ENCODE measurements at places on chromosomes 7 and 10.

GRCh38 chr7:106423821-106424475, 139.2 kb upstream of the NAMPT start:
- DNase-seq = no peak

DNA sequence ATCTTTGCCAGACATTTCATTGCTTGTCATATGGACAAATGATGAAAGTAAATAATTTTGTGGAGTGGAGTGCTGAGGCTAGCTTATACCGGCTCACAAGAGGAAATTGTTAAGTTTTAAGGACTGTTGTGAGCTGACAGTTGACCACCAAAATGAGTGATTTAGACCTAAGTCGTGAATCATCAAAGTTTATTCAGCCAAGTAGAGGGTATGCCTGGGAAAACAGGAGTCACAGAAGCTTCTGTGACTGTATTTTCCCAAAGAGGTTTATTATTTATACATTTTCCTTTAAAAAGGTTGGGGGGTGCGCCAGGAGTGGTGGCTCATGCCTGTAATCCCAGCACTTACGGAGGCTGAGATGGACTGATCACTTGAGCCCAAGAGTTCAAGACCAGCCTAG, 21.8 kb downstream of the MRPS24 start:
- no peak for DNase-seq

DNA sequence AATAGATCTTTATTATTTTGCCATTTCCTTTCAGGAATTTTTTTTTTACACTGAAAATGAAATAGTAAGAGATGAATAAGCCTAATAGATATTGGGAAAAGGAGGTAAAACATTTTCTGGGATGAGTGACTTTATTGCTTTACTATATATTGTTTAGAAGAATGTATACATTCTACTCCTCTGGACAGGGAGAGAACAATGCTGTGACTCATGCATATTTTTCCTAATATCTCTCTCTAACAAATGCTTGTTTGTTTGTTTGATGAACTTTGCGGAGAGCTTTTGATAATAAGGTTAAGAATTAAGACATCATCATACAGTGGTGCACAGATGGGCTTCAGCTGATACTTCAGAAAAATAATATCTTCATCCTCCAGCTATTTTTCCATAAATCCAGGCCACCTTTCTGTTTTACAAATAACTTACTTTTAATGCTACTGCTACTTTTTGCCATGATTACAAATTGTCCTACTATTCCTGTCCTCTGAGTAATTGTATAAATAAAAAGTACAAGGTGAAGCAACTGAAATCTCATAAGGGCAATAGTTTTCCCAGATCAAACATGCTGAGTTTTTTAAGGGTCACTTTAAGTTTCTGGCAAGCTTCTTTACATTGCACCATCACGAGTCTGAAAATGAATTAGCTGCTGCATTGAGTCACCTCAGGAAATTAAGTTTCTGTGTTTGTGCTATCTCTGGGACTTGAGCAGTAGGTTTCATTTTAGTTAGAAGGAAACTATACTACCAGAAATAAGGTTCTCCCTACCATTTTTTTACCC, 207.3 kb upstream of the POT1 start:
- no peak for DNase-seq

GRCh38 chr7:157058701-157059100, 48.2 kb upstream of the MNX1 start:
- DNase-seq = no peak

DNA sequence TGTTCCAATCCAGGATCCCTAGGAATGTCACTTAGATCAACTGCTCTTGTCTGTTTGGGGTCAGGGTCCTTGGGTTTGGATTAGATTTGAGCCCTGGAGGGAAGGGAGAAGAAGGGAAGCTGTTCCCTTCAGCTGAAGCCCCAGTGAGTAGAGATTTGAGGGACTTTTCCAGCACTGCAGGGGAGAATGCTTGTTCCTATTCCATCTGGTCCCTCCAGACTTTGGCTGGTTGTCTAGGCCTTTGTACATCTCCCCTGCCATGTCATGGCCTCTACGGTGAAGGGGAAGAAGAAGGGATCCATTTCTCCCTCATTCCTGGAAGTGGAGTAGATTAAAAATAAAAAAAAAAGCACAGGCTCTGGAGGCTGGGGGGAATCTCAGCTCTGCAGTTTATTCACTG, 11.1 kb downstream of the C10orf62 start:
- DNase-seq = no peak

- no peak for DNase-seq
Measured at GRCh38 chr7:130144312-130145171, 60.7 kb downstream of the TMEM209 start.

DNA sequence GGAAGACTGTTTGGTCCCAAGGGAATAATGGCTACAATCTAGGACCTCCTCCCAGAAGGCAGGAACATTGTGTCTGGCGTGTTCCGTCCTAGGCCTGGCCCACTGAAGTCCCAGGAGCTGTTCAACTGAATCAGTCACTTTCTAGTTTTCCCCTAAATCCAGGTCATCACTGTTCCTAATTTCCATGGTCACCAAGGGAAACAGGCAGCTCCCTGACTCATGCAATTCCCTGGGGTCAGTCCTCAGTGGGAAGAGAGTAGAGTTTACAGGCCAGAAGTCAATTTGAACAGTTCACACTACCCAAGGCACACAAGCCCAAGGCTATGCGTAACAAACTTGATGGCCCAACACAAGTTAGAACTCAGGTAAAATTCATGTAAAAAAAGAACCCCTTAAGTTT, 44.0 kb downstream of the CREB3L2 start:
- no peak for DNase-seq

GRCh38 chr10:74544106-74544505, 282.3 kb upstream of the KAT6B start:
- no peak for DNase-seq

GRCh38 chr7:47344171-47344955, 237.5 kb downstream of the TNS3 start:
- DNase-seq = no peak

- no peak for DNase-seq
Measured at GRCh38 chr7:98921608-98922372, 43.5 kb downstream of the TRRAP start.

- DNase-seq = no peak
Measured at GRCh38 chr7:16747102-16747501, 6.5 kb upstream of the TSPAN13 start.

- DNase-seq = no peak
Measured at GRCh38 chr10:71664585-71664984, 55.0 kb downstream of the C10orf105 start.

- no peak for DNase-seq
Measured at GRCh38 chr7:21428659-21428941, 717 bp downstream of the SP4 start.

- peak; percentile 49 for DNase-seq
Measured at GRCh38 chr10:69769395-69769992, 32.2 kb upstream of the COL13A1 start.

- no peak for DNase-seq
Measured at GRCh38 chr7:151780631-151781030, 96.3 kb downstream of the PRKAG2 start.

GRCh38 chr10:75980419-75981002, 549.1 kb downstream of the LRMDA start:
- no peak for DNase-seq

GRCh38 chr7:155840909-155841308, 28.6 kb upstream of the SHH start:
- no peak for DNase-seq

DNA sequence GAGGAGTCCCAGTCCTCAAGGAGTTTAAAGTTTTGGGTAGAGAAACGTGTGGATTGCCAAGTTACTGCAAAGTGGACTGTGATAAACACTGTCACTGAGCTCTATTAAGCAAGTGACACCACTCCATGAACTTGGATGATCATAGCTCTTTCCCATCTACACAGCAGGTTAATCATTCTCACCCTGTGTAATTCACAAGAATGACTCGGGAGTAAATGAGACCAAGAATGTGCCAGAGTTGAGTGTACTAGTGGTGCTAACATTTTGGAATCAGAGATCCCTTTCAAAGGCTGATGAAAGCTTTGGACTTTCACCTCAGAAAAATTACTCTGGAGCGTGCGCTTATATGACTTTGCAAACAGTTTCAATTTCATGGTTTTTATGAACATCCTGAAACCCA, 80.8 kb downstream of the RBM20 start:
- no peak for DNase-seq

DNA sequence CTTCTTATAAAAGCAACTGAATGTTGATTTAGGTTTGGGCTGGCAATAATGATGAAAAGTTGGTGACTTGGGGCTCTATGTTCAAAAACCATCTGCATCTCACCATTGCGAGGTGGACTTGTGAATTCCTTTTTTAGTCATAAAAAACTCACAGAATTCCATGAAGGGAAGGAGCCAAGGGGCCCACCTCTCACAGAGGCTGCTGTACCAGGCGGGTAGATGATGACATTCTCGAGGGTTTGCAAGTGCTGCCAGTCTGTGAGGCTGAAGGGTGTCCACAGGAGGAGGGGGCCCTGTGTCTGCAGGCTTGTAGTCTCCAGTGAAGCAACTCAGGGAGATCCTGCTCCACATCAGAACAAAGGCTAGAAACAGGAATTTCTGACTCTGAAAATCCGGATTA, 195.5 kb upstream of the ZNF32 start:
- DNase-seq = no peak

DNA sequence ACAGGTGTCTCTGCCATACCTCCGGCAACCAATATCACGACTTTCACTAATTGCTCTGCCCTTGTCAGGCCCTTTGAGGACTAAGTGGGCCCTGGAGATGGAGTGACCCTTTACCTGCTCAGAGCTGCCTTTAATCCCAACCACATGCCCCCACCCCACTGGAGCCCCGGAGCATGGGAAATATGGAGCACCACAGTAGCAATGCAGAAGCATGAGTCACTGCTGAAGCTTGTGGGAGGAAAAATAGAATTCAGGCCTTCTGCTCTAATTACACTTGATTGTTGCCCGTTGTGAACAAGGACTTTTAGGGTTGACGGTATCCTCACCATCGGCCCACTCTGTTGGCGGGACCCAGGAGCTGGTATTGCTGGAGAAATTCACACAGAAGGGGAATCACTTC, 52.5 kb upstream of the FRMD4A start:
- no peak for DNase-seq

- DNase-seq = no peak
Measured at GRCh38 chr7:146554556-146554955, 438.0 kb downstream of the CNTNAP2 start.

- DNase-seq = no peak
Measured at GRCh38 chr10:78687626-78688025, 381.1 kb upstream of the ZMIZ1 start.

DNA sequence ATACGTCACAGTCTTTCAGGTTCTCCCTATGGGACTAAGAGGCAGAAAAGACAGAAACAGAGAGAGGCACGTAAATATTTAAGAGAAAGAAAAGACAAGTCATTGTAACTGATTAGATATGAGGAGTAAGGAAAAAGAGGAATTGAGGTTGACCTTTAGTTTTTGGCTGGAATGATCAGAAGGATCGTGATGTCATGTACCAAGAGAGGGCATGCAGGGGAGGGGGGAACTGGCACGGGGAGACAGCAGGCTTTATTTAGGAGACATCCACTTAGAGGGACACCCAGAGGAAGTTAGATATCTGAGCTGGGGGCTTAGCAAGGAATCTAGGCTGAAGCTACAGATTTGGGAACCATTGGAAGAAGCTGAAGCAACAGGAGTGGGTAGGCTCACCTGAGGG, 9.2 kb upstream of the LRRC20 start:
- DNase-seq = no peak

GRCh38 chr10:105121743-105122142, 480.7 kb downstream of the SORCS3 start:
- no peak for DNase-seq

GRCh38 chr10:122974543-122975064, 5.6 kb upstream of the PSTK start:
- no peak for DNase-seq

- DNase-seq = no peak
Measured at GRCh38 chr10:61825001-61825400, 76.5 kb upstream of the ARID5B start.

DNA sequence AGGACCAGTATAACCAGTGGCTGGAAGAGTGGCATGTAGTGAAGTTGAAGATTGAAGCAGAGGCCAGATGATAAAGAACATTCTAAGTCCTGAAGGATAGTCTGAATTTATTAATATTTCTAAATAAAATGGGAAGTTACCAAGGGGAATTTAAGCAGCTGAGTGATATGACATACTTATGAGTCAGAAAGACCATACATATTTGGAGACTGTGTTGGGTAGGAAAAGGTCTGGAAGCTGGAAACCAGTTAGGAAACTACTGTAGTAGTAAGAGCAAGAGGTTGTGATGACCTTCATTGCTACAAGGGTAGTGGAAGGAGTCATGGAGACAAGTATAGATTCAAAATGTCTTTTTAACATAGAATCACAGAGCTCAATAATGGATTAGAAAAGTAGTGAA, 752.3 kb downstream of the SUGCT start:
- DNase-seq = no peak

- DNase-seq = no peak
Measured at GRCh38 chr10:72561745-72562166, 64.1 kb downstream of the MICU1 start.

- no peak for DNase-seq
Measured at GRCh38 chr10:78407966-78408365, 374.3 kb downstream of the RPS24 start.

DNA sequence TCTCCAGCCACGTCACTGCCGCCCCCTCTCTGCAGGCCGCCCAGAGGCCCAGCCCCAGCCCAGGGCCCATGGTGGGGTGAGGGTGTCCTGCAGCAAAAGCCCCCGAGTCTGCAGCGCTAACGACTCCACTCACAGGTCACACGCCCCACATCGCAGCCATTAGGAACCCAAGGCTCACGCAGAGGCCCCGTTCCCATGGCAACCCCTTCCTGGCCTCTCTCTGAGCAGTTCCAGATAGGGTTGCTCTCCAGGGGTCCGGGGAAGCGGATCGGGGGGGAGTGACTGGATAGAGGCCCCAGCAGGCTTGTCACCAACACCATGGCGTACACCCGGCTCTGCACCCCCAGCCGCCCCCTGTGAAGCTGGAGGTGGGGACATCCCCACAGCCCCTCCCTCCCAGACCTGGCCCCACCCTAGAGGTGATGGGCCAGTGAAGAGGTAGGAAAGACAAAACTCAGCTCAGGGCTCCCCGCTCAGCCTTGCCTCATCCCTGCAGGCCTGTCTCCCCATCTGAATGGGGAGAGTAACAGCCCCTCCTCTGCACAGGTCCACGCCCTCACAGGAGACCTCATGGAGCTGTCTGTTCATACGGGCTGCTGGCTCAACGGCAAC, 41.2 kb downstream of the TNRC18 start:
- DNase-seq = no peak

DNA sequence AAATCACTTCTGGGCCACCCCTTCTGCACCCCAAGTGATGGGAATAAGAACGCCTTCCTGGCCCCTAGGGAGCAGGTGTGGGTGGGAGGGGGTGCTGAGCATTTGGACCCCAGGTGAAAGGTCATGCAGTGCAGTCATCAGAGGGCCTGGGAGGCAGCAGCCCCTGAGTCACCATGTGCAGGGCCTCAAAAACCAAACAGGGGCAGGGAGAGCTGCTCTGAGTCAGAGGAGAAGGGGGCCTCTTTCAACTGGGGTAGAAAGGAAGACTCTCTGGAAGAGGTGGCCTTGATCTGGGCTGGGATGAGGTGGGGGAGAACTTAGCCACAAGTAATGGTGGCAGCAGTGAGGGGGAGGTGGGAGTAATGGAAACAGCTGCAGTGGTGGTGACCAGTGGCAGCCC, 164.3 kb downstream of the BUB3 start:
- no peak for DNase-seq
